ENCODE measurements at places on chromosomes 13 and 19.

DNA sequence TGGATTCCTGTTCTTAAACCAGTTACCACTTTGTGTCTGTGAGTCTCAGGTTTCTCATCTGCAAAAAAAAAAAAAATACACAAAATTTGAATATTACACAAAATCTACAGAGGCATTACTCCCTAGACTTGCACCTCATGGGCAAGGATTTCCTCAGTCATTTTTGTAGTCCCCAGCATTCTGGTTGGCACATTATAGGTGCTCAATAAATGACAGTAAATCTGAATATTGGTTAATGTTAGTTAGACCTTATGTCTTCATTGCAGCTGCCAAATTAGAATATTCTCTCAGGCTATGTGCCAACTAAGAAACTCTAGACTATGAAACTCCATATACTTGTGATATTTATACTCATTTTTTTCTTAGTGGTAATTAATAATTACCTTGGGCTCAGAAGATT lies 2.2 kb downstream of the ZNF507 start:
- DNase-seq: no peak

GRCh38 chr13:76035711-76036110 lies 399.6 kb downstream of the LMO7 start:
- no peak for DNase-seq

GRCh38 chr19:7385062-7385461 lies 36.3 kb downstream of the ARHGEF18 start:
- no peak for DNase-seq

DNA sequence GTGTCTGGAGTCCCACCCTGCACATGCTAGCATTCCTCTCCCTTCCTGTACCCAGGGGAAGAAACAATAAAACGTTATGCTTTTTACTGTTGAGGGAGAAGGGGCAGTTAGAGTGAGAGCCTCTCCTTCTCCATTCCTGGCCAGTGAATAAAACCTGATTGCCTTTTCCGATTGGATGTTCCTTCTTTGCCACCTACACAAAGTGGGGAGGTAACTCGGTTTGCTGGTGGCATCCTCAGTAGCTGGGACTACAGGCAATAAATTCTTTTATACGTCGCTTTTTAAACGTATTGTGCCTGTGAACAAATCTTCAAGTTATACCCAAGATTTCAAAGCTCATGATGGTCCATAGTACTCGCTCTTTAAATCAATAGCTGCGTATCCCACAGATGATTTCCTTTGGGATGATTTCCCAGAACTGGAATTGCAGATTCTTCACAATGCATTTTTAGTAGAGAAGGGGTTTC lies 660 bp upstream of the MVB12A start:
- no peak for DNase-seq

DNA sequence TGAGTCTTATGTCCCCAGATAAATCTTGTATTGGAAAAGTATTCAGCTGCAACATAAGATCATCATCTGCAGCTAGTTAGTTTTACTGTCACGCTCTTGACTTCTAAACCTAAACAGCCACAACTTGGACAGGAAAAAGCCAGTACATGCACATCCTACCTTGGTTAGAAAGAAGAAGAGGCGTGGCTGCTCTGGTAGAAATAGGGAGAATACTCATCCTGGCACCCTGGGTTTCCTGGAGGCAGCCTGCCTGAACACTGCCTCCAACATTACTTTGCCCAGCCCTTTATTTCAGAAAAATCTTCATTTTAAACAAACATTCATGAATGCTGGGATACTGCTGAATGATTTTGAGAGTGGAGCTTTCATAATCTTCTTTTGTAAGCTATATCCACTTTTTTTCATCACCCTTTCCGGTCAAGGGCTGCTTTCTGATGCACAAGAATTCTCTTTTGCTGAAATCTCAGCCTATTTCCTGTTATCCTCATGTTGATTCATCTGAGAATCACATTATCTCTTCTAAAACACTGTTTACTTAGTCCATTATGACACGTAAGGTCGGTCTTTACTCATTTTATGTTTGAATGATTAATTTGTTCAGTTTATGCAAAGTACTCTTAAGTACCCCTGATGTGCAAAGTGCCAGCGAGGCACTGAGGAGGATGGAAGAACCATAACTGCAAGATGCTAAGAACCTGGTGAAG lies 55.2 kb downstream of the STARD13 start:
- no peak for DNase-seq

DNA sequence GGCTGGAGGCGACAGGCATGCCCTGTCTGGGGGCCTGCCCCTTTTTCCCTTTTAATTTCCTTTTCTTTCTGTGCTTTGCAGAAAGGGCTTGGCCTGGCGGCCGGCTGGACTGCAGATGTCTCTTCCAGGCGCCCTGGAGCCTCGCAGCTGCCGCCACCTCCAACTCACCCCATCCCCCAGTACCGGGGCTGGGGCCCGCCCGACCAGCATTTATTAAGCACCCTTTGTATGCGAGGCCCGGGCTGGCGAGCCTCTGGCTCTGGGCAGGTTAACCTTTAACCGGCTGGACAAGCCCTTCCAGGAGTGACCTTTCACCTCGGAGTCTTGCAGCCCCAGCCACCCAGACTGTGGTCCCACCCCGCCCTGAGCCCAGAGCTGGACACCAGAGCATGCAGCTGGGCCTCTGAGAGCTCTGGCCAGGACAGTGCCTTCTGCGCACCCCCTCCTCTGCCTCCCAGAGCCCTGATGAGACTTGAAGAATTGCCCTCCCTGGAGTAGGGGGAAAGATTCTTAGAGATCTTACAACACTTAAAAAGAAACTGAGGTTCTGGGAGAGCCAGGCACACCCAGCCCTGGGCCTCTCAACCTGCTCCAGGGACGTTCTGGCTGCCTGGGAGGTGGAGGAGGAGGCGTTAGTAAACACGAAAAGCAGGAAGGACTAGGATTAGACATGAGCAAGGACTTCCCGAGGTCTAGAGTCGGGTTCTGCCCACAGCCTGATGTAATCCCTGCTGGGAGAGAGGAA lies 1.1 kb upstream of the NR2F6 start:
- DNase-seq: peak; percentile 45

DNA sequence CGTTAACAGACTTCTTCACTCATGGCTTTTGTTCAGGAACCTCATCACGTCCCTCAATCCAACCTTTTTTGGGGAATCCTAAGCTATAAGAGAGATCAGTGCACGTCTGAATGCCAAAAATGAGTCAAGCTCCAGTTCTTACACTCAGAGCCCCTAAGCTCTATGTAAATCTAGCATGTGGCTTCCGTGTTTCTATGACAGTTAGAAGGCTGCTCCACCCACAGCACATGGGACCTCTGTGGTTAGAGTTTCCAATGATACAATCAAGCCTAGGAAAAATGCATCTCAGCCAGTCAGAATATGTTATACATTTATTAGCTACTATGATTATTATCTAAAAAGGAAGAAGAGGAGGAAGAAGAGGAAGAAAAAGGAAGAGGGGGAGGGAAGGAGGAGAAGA lies 135.9 kb downstream of the ENOX1 start:
- DNase-seq: no peak

DNA sequence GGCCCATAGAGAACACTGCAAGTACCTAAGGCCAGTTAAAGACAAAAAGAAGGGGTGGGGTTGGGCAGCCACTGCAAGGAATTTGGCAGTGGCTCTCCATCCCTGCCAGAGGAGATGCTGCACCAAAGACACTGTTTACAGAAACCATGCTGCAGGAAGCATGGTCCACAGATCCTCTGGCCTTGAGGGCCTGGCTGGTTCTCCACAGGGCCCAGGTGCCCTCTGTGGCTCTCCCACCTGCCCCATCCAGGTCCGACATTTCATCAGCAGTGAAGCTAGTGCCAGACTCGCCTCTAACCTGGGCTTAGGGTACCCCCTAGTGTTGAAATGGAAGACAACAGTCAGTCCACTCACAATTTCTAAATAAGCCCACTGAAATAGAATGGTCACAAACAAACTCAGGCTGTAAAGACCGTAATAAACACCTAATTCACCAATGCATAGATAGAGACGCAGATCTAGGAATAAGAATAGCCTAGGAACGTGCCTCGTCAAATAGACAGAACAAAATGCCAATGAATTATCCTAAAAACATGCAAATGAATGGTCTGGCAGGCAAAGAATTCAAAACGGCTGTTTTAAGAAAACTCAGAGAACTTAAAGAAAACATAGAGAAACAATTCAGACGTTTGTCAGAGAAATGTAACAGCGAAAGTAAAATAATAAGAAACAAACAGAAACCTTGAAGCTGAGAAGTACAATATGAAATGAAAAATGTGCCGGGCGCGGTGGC lies 23.3 kb downstream of the LYPD4 start:
- no peak for DNase-seq

DNA sequence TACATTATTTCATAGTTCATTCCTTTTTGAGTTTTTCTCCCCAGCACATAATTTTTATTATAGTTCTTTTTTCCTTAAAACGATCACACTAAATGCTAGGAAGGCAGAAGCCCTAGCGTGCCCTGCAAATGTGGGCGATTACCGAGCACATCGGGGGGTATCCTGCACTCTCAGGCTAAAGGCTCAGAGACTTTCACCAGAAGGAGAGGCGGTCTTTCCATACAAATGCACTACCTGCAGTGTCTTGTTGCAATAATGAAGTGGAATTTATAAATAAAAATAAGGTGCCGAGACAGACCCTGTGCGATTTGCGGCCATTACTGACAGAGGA lies 29.3 kb upstream of the SPACA7 start:
- no peak for DNase-seq

DNA sequence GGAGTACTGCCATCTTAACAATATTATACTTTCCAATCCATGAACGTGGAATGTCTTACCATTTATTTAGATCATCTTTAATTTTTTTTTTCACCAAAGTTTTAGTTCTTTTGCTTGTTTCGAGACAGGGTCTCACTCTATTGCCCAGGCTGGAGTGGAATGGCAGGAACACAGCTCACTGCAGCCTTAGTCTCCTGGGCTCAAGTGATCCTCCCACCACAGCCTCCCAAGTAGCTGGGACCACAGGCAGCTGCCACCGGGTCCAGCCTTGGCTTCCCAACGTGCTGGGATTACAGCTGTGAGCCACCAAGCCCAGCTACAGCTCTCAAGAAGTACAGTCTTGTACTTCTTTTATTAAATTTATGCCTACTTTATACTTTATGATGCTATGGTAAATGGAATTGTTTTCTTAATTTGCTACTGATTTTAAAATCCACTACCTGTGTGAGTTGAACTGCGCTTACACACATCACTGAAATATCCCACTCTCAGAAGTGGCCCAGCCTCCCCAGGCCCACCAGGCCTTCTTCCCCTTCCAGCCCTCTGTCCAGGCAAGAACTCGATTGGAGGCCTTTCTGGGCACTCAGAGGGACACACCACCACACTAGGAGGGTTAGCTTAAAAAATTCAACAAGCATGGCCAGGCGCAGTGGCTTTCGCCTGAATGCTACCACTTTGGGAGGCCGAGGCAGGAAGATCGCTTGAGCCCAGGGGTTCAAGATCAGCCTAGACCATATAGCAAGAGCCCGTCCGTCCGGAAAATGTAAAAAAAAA lies 1.0 kb upstream of the PGLS start:
- DNase-seq: no peak

DNA sequence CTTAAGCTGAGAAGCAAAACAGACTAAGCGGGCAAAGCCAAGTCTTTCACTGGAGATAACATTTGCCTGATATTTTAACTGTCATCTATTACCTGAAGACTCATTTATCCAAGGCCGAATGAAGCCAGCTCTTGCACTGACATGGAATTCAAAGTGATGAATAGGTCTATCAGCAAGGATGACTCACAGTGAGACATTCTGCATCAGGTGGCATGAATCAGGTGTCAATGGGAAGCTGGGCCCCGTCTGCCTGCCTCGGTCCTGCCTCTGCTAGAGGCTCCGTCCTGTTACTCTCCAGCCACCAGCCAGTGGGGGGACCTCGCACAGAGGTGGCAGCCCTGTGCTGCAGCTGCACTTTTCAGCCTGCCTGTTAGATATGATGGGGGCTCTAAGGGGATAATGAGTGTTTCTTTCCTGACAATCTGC lies 23.5 kb downstream of the STARD13 start:
- DNase-seq: no peak

GRCh38 chr19:44620667-44621066 lies 7.3 kb downstream of the IGSF23 start:
- DNase-seq: no peak

- no peak for DNase-seq
Observed at GRCh38 chr13:89822467-89822866, 1525.0 kb upstream of the MIR17HG start.

DNA sequence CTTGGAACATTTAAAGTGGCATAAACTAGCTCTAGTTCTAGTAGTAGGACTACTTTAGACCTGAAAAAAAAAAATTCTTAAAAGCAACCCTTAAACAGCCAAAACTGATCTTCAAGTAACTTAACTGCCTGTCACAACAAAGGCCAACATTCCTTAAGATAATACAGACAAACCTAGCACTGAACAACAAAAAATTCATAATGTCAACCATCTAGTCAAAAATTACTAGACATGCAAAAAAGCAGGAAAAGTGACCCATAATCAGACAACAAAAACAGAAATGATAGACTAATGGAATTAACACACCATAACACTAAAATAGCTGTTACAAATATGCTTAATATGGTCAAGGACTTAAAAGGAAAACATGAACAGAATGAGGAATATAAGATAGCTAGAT lies 6.7 kb downstream of the SLC6A16 start:
- DNase-seq: no peak

DNA sequence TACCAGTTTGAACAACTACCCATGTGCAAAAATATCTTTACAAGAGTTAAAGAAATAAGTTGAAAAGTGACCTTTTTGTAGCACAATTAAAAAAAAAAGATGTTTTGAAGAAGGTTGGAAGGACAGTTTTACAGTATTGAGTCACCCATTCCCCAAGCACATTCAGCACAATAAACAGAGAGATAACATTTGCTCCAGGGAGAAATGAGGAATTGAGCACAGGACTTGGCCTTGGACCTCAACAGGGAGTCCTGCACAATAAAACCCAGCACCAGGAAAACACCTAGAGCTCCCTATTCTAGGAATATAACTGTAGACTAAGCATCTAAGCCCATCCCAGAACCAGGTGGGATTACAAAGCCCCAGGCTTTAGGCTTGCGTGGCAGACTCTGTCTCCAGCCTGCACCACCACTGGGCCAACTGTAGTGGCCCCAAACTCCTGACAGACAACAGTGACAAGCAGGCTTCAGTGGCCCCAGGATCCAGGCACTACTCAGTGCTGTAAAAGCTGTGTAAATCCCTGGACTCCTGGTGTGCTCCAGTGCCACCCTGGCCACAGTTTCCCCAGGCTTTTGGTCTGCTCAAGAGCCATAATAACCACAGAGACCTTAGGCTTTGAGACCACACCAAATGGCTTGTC lies 857.2 kb downstream of the SLITRK1 start:
- DNase-seq: no peak

DNA sequence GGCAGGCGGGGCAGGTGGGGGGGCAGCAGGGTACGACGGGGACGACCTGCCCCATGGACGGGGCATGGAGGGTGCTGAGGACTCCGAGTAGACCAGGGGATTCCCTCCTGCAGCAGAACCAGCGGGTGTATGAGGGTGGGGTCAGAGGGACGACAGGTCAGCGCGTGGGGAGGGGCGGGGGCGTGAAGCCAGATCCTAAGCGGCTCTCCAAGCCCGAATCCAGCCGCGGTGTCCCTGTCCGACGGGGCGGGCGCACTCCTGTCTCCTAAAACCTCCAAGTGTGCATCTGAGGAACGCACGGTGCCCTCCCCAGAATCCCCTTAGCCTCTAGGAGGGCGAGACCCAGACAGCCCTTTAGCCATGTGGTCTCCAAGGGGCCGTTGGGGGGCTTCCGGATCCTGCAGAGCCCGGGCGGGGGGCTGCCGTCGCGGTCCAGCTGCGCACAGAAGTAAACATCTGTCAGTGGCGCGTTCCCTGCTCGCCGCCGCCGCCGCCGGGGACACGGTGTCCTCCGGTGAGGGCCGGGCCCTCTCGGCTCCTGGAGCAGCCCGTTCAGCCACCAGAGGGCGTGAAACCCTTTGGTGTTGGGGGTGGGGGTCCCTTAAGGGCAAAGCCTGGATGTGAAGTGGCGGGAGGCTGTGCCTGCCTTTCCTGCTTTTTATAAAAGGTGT lies 730 bp downstream of the NRTN start:
- DNase-seq: no peak

Data from brain pericyte (primary cell).